Bronchial epithelial cell (primary cell): ENCODE measurements at places on chromosomes 7 and 10.

- no peak for DNase-seq
Observed at GRCh38 chr10:58693919-58694318, 181.2 kb downstream of the BICC1 start.

- peak; percentile 45 for DNase-seq
Observed at GRCh38 chr7:44796034-44796503, 412 bp upstream of the PPIA start.

GRCh38 chr7:85156661-85157208 is 30.1 kb downstream of the SEMA3D start:
- DNase-seq, result no peak

DNA sequence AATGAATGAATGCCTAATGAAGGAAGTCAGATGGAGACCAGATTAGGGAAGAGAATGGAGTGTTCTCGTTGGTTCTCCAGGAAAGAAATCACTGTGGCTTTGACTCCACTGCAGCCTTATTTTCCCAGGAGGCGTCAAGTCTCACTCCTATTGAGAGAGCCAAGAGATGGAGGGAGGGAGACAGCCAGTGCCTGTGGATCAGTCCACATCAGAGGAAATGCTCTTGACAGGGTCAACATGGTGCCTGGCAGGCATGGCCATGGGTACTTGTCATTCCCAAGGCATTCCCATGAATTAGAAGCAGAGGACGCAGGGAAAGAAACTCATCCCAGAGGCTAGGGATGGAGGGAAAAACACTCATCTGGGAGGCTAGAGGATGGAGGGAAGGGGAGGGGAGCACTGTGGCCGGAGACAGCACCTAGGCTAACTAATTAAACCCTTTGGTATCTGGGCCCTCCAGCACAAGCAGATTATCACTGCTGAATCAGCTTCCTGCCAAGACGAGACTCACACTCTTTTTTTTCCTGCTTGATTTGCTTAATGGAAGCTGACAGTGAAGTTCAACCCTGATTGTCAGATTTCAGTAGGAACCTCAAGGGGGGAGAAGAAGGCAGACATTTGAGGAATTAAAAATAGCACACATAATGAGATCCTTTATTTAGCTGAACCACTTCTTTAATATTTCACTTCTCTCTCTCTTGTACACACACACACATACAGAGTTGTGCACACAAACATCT is 1233.2 kb upstream of the AUTS2 start:
- DNase-seq, result no peak

GRCh38 chr10:77899690-77900089 is 26.9 kb downstream of the DLG5 start:
- DNase-seq, result no peak

DNA sequence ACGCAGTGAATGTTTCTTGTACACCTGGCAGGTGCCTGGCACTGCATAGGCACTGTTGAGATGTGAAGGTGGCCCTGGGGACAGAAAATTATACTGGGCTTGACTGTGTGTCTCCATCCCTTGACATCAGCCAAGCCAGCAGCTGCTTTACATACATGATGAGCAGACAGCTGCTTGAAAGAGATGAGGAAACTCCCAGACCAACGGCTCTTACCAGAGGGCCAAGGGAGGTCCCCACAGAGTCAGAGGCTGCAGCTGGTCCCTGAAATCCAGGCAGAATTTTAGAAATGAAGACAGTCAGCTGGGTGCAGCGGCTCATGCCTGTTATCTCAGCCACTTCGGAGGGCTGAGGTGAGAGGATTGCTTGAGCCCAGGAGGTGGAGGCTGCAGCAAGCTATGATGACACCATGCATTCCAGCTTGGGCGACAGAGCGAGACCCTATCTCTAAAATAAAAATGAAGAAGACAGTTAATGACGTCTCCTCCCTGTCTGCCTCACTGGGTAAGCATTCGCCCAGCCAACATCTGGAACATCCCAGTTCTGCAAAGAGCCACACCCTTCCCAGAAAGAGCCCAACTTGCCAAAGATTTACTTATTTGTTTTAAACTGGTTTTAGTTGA is 17.6 kb downstream of the LIMK1 start:
- no peak for DNase-seq

- no peak for DNase-seq
Observed at GRCh38 chr7:23298141-23298881, 828 bp upstream of the MALSU1 start.

DNA sequence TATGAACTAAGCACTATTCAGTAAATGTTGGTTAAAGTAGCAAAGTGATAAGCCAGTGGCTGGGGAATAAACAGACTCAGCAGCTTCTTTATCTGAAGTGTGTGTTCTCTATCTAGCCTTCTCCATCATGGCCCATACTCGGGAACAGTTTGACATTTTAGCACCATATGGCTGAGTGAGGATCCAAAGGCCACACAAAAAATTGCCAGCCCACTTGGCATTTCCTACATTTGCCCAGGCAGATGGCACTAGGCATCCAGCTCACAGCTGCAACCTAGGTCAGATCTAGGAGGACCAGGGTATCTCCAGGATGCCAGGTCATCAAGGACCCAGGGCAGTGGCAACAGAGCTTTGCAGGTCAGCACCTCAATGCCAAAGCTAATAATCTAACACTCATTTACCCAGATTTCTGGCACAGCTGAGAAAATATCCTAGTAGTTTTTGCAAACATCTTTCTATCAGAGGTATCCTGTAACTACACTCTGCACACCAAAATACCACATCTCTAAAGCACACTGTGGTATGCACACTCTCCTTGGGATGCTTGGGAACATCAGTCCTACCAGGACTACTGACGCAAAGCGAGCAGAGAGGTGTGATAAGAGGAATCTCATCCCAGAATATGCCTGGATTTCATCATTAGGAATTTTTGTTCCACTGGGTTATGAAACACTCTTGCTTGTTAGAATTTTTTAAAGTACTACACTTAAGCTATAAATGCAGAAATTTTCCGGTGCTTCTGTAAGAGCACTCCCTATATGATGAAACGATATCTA is 61.7 kb downstream of the DOCK4 start:
- no peak for DNase-seq

DNA sequence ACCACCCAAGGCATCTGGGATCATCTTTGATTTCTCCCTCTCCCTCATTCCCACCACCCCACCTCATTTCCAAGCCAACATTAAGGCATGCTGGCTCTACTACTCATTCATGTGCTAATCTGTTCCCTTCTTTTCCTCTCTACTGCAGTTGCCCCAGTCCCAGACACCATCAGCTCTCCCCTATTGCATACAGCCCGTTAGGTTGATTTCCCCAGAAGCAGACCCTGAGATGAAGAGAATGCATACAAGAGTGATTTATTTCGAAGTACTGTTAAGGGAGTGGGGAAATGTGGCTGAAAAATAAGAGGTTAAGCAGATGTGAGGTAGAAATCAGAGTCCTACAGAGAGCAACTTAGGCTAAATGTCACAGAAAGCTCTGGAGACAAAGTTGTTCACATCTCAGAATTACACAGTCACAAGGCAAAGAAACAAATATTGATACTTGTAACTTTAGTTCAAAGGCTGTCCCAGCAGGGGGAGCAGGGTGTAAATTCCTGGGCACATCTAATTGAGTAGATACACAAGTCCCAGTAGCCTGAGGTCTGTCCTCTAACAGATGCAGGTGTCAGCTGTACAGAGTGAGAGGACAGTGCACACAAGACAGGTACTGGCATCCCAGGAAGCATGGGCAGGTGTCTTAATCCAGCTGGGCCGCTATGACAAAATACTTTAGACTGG is 20.9 kb downstream of the AKR1D1 start:
- peak; percentile 36 for DNase-seq

- DNase-seq, result no peak
Observed at GRCh38 chr10:97335188-97335619, 675 bp upstream of the FRAT2 start.

- DNase-seq, result no peak
Observed at GRCh38 chr7:109806548-109806947, 1236.9 kb downstream of the DNAJB9 start.

- DNase-seq, result no peak
Observed at GRCh38 chr10:79403441-79404230, 41.8 kb downstream of the ZCCHC24 start.

DNA sequence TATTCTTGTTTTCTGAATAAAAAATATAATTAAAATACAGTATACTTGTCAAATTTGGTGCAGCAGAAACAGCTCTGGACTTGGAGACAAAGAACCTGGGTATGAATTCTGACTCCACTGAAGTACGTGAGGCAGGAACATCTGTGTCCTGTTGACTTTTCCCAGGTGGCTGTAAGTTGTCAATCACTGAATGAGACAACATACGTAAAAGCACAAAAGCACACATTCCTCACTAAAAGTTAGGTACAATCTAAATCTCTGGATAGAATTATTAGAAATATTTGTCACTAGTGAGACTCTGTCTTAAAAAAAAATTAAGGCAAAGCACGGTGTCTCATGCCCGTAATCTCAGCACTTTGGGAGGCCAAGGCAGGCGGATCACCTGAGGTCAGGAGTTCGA is 18.1 kb downstream of the CFAP58 start:
- DNase-seq, result no peak

- DNase-seq, result no peak
Observed at GRCh38 chr7:107605218-107605815, 25.3 kb downstream of the BCAP29 start.

- DNase-seq, result no peak
Observed at GRCh38 chr10:74754381-74754821, 72.0 kb upstream of the KAT6B start.

DNA sequence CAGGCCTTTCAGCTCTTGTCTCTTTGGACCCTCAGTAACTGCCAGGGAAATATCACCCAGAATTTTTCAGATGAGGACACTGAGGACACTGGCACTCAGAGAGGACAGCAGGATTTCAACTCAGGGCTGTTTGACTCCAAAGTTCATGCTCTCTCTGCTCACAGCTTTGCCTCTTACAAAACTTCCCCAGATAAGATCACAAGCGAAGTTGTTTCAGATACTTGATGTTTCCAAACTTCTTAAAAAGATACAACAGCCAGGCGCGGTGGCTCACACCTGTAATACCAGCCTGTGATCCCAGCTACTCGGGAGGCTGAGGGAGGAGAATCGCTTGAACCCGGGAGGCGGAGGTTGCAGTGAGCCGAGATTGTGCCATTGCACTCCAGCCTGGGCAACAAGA is 32.4 kb upstream of the ZRANB1 start:
- DNase-seq, result no peak

- DNase-seq, result no peak
Observed at GRCh38 chr7:1310936-1311335, 78.3 kb downstream of the UNCX start.

- no peak for DNase-seq
Observed at GRCh38 chr7:79909176-79909575, 225.5 kb upstream of the GNAI1 start.

GRCh38 chr7:137151690-137152052 is 191.9 kb downstream of the PTN start:
- DNase-seq, result no peak

DNA sequence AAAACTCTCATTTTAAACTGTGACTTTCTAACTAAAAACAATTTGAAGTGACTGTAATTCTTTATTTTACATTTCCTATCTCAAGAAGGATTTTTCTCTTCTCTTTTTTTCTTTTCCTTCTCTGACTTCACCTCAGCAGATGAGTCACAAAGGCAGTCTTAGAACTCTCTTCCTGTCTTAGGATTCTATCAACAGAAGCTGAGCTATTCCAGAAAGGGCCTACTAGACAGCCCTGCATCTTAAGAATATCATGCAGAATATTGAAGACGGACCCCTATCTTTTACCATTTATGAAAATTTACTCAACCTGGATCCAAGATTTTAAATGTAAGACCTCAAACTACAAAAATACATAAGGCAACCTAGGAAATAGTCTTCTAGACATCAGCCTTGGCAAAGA is 365.7 kb upstream of the SEMA3C start:
- DNase-seq, result peak; percentile 81

DNA sequence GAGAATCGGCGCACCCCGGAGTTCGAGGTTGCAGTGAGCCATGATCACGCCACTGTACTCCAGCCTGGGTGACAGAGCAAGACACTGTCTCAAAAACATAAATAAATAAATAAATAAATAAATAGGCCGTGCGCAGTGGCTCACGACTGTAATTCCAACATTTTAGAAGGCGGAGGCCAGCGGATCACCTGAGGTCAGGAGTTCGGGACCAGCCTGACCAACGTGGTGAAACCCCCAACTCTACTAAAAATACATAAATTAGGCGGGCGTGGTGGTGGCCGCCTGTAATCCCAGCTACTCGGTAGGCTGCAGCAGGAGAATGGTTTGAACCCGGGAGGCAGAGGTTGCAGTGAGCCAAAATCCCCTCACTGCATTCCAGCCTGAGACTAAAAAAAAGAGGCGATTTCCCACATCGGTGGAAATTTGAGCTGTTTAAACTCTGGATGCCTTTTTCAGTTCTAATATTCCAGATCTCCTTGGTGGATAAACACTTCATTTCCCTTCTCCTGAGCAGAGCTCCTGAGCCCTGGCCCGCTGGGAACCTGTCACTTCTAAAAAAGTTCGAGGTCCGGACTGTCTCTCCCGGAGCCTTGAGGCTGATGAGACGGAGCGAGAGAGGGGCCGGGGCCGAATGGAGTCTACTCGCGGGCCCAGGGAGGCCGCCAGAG is 2.0 kb upstream of the NFKB2 start:
- no peak for DNase-seq

DNA sequence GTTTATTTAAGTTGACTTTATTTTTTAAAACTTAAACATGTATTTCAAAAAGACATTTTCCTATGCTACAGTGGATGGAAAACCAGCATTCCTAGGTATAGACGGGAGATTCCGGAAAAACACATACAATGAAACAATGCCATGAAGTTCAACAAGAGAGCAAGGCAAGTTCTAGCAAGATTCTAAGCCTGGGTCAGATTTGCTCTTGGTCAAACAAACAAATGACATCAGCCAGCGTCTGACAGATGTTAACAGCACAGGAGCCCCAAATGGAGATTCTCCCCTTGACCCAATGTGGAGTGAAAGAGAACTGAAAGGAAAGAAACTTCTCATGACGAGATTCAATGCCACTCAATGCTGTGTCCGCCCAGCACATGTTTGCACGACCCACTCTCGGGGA is 149.9 kb downstream of the NEURL1 start:
- peak; percentile 92 for DNase-seq

DNA sequence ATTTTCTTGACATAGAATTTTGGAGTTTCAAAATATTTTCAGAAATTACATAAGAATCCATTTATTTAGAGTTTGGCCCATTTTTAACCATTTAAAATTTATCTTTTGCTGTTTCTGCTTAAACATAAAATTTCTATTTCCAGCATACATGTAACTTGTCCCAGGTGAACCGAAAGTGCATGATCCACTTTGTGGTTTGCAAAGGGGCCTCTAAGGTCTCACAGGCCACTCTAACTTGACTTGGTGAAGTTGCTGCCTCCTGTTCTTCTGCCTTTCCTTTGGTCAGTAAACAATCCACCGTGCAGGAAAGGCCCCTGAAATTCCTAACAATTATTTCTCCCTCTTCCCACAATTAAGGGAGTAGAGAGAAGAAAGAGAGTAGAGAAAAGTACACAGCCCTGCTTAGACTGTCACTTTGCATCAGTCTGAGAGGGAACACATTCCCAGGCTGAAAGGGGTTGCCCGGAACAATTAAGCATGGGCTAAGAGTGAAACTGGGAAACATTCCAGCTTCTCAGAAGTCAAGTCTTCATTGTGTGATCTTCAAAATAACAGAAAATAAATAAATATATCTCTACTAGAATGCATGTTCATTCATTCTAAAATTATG is 79.5 kb upstream of the SEMA3A start:
- DNase-seq, result no peak
